ENCODE measurements at places on chromosomes 4 and X. TPM values are rescaled to one million over a fixed set of nuclear protein-coding genes. Genes with fewer than 3 reads are reported as not detected.

The DCAF4L1 gene
- not detected for total RNA-seq

DNA sequence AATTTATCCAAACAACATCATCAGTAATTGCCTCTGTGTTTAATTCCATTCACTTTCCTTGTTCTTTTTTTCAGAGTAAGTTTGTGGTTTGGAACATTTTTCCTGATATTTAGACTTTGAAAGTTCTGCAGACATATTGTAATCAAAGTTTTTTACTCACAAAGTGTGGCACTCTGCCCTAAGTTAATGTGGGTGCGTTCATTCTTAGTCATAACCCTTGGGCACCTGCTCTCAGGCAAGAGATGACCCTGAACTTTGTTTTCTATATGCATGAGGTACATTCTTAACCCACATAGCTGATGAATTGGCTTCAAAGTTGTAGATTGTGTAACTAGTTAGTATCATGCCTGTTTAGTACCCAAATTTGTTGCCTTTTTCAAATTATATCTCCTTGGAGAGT is 424.3 kb downstream of the GRXCR1 start:
- H3K27me3 ChIP-seq = no peaks in the 10 kb centered on the region
- DNase-seq = no peak
- no peaks in the 10 kb centered on the region for H3K36me3 ChIP-seq
- H3K4me3 ChIP-seq = no peak overlapping the region
- no peak overlapping the region for H3K27ac ChIP-seq

The FAM114A1 gene
- 89.1 TPM for total RNA-seq

DNA sequence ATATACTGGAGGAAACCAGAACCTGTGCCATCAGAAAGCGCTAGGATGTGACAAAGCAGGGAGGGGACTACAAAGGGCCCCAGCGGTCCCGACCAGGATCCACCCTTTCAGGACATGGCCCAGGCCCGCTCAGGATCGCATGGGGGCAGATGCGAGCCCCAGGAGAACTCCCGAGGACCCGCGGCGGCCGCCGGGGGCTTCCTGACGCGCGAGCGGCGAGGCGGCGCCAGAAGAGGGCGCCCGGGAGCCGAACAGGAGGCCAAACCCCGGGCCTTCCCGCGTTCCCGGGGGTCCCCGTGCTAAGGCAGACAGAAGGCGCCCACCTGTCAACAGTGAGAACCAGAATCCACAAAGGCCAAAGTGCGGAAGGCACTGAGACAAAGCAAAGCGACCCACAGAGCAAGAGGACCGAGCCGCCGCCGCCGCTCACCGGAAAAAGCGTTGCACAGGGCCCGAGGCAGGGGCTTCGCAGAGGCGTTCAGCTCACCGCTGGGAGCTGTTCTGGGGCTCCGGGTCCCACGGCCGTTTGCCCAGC is 7.3 kb upstream of the OPN1LW start:
- DNase-seq = peak; percentile 63
- no peaks in the 10 kb centered on the region for H3K36me3 ChIP-seq
- 0 out of 2 replicates have a peak, but pooled peaks cover 4% of the 10 kb centered on the region for H3K4me1 ChIP-seq
- H3K27ac ChIP-seq = no peak overlapping the region
- H3K27me3 ChIP-seq = no peaks in the 10 kb centered on the region

GRCh38 chr4:22233230-22233629 is 282.6 kb downstream of the ADGRA3 start:
- no peak overlapping the region for H3K27ac ChIP-seq
- H3K27me3 ChIP-seq = no peaks in the 10 kb centered on the region
- DNase-seq = no peak
- no peaks in the 10 kb centered on the region for H3K36me3 ChIP-seq

- no peak overlapping the region for H3K4me3 ChIP-seq
- no peaks in the 10 kb centered on the region for H3K4me1 ChIP-seq
- no peaks in the 10 kb centered on the region for H3K27me3 ChIP-seq
- H3K27ac ChIP-seq = no peak overlapping the region
- no peaks in the 10 kb centered on the region for H3K36me3 ChIP-seq
- peak; percentile 0 for DNase-seq
Measured at GRCh38 chrX:84907324-84907968, 96.2 kb upstream of the APOOL start.

- H3K4me1 ChIP-seq = no peaks in the 10 kb centered on the region
- H3K27me3 ChIP-seq = no peaks in the 10 kb centered on the region
- H3K4me3 ChIP-seq = no peak overlapping the region
- H3K36me3 ChIP-seq = no peaks in the 10 kb centered on the region
Measured at GRCh38 chr4:184906480-184907097, 80.8 kb upstream of the ACSL1 start.

- no peak overlapping the region for H3K4me3 ChIP-seq
- DNase-seq = no peak
Measured at GRCh38 chr4:89509708-89510281, 202.2 kb upstream of the GPRIN3 start.

DNA sequence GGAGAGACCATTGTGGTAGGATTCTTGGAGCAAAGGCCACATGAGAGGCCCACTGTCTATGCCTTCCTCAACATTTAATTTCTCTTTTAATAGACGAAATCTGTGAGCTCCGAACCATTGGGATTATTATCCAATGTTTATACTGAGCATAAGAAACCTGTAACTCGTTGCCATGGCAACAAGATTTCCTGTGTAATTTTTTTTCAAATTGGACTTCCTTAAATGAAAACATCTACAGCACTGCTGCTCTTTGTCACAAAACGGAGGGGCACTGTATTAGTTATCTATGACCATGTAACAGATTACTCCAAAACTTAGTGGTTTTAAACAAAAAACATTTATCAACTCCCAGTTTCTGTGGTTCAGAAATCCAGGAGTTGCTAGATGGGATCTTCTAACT is 38.7 kb downstream of the PPP1R2C start:
- no peak overlapping the region for H3K4me3 ChIP-seq
- H3K36me3 ChIP-seq = no peaks in the 10 kb centered on the region
- no peak for DNase-seq
- H3K4me1 ChIP-seq = no peaks in the 10 kb centered on the region

DNA sequence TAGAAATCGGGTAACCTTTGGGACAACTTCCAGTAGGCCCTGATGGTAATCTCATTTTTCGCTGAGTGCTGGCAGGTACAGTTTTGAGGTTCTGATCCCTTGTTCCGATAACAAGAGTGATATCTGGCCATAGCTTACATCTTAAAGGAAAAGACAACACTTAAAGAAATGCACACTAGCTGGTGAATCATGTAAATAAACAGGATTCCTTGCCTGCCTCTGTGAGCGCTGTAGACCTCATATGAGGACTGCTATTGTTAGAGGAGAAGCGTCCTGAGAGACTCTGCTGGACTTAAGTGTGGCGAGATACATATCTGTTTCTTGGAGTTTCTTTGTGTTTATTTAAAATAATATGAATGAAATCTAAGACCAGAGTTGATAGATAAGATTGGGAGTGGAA is 149.3 kb upstream of the SLC4A4 start:
- peaks cover 16% of the 10 kb centered on the region for H3K4me1 ChIP-seq
- no peak for DNase-seq
- H3K27ac ChIP-seq = no peak overlapping the region
- H3K36me3 ChIP-seq = no peaks in the 10 kb centered on the region
- no peak overlapping the region for H3K4me3 ChIP-seq

GRCh38 chrX:110317061-110317819 is 645 bp downstream of the AMMECR1 start:
- peak; percentile 23 for DNase-seq
- peak overlapping the region; percentile 91 for H3K4me3 ChIP-seq
- H3K4me1 ChIP-seq = no peaks in the 10 kb centered on the region
- peak overlapping the region; percentile 72 for H3K27ac ChIP-seq
- H3K36me3 ChIP-seq = peaks cover 4% of the 10 kb centered on the region
- H3K27me3 ChIP-seq = 0 out of 2 replicates have a peak, but pooled peaks cover 4% of the 10 kb centered on the region

The ZCCHC4 gene
- 9.2 TPM for total RNA-seq

The ADH1A gene
- not detected for total RNA-seq

All from SJSA1 (cell line).